ENCODE measurements at places on chromosomes 13 and 19. TPM values are rescaled to one million over a fixed set of nuclear protein-coding genes. Genes with fewer than 3 reads are reported as not detected.

DNA sequence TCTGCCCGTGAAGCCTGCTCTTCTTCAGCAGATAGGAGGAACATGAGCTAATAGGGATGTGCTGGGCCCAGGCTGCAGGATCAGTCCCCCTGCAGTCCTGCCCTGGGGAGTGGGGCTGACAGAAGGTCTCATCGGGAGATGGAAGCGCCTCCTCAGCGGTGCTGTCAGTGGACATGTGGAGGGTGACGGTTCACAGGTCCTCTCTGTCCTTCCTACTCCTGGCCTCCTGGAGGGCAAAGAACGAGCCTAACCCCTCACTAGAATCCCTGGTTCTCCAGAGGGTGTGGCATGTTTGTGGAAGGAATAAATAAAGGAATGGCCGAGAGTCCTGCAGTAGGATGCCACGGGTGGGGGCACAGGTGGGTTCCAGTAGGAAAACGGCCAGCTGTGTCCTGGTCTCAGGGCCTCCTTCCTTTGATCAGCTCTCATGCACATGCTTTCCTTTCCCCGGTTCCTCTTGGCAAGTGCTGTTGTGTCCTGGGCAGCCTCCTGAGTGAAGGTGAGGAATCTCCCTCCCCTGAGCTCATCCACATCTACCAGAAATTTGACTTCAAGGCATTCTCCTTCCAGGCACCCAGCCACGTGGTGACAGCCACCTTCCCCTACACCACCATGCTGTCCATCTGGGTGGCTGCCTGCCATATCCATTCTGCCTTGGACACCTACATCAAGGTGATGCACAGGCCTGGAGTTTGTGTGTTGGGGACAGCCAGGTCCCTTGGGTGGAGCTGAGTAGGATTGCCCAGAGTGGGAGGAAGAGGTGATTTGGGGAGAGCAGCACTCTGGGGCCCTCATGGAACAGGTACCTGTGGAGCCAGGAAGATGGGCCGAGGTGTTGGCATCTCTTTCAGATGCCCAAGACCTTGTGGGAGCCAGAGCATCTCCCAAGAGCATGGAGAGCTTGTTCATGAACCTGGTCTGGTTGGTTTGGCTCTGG is 28.6 kb upstream of the ZNF492 start:
- DNase-seq: no peak

DNA sequence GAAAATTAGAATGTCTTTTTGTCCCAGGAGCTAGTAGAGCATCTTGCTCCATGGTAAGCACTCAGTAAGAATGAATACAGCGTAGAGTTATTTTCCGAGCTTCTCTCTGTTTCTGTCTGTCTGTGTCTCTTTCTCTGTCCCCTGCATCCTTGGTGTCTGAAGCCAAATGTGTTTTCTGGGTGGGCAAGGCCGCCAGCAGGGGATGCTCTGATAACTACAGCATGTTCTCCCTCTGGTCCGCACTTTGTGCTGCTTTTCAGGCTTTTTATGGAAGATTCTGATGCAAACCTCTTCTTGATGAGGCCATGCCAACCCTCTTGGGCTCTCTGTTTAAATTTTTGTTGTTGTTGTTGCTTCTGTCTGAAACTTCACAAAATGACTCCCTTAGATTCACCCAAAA is 142.8 kb upstream of the UBL3 start:
- DNase-seq: no peak

GRCh38 chr19:10752913-10753704 is 35.2 kb downstream of the DNM2 start:
- DNase-seq: no peak

DNA sequence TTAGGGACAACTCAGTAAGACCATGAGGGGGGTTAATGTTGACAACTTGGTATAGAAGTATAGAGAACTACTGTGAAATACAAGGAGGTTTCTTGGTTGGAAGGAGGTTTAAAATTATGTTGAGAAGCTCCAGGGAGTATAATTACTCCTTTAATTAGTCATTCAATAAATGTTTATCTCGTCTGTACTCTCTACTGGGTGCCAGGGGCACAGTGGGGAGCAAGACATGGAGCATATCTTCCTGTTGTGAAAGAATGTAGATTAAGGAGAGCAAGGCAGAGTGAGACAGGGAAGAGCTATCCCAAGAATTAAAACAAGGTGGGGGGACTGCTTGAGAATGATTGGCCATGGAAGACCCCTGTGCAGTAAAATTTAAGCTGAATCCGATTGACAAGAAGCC is 33.7 kb upstream of the TDRD3 start:
- DNase-seq: no peak

DNA sequence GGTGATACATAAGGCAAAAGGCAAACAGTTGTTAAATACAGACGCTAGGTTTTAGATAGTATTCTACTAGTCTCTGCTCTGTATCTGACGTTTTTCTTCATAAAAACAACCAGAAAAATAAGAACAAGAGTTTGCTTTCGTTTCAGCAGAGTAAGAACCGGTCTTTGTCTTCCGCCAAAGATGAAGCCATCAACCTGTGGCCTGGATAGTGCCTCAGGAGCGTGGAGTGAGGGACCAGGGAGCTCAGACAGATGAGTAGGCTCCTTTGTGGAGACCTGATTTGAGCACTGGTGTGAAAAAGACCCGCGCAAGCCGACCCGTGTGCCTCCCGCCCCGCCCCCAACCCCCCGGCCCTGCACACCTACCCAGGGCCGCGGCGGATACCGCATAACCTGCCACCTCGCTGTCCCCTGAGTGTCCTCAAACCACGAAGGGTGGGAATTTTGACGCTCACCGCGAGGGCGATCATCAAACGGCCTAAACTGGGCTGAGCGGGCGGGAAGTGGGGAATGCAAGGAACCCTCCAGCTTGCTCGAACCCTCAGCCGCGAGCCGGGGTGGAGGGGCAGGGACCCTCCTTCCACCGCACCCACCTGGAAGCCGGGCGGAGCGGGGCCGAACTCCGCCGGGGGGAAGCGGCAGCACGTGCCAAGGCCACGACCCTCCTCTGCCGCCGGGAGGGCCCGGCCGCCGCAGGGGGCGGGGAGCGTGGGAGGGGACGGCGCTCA is 866 bp upstream of the LMO7 start:
- peak; percentile 15 for DNase-seq

GRCh38 chr19:56076498-56076897 is 44.6 kb downstream of the ZNF787 start:
- DNase-seq: peak; percentile 14

DNA sequence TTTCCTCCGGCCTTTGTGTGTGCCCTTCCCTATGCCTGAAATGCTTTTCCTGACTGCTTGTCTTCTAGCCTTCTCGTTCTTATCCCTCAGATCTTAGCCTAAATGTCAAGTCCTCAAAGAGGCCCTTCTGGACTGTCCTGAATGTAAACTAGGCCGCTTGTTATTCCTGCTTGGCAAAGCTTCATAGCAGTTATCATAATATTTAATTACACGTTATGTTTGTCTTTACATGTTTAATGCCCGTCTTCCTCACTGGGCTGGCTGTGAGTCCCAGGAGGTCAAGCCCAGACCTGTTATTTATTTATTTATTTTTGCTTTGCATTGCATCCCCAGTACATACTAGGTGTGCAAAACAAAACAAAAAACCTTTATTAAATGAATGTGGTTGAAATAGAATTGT is 62.7 kb downstream of the SIPA1L3 start:
- DNase-seq: no peak

DNA sequence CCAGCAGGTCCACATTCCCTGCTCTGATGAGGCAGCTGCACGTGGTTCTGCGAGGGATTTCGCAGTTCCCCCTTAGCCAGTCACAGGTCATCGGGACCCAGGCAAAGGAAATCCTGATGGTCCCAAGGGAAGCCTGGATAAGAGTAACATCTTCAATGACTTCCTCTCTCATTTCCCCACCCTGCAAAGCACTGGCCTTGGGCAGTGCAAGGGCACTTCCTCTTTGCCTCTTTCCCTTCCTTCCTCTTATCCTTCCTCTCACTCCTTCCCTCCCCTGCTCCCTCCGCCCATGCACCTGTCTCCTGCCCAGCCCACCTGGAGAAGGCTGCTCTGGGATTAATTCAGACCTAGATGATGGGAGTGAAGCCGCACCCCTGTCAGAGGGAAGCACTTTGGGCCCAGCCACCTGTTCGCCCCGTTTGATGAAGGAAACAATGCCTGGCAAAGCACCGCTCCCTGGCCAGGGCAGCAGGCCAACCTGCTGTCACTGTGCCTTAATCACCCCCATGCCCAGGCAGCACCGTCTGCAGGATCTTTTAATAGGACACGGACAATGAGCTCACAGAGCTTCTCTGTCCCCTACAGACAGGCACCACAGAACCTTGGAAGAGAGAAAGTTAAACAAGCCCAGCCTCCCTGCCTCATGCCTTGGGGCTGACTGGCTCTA is 113.5 kb upstream of the PABPC3 start:
- no peak for DNase-seq

DNA sequence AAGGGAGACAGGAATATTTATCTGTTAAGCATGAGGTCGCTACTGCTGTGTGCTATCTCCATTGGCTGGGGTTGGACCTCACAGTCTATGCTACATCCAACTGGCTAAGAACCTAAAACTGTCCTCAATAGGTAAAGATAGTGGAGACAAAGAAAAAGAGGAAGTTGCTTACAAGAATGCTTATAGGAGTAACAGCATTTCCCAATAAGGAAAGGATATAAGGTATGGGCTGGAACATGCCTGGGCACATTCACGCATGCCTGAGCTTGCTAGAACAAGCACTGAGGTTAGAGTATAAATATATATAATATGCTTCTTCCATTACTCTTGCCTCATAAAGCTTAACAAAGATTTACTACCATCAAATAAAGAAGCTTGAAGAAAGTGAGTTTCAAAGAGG is 47.9 kb upstream of the CEACAM21 start:
- DNase-seq: no peak

DNA sequence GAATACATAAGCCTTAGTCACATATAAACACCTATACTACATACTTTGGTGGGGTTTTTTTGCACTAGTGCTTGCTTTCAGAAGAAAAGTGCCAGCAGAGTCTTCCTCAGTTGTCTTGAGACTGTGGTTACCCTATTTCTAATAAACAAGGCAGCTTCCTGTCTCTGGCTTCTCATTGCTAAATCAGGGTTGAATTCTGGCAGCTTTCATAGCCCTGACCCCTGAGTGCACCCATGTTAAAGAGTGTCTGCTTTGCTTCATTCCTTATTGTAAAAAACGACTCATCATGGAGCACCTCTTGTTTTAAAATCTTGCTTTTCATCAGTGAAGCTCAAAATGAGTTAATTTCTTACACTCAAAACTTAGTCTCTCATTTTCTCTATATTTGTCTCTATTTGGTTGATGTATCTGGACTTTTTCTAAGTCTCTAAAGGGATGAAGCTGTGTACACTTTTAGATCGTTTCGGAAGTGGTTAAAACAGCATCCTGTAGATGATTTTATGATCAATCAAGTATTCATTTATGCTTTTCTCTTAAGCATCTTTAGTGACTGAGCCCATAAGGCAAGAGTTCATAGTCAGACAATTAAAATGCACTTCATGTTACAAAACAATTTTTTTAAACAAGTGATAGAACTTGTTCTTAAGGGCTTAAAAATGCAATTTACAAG is 72.1 kb downstream of the KLF12 start:
- DNase-seq: peak; percentile 50

GRCh38 chr19:44430956-44431355 is 17.3 kb downstream of the ZNF229 start:
- no peak for DNase-seq

DNA sequence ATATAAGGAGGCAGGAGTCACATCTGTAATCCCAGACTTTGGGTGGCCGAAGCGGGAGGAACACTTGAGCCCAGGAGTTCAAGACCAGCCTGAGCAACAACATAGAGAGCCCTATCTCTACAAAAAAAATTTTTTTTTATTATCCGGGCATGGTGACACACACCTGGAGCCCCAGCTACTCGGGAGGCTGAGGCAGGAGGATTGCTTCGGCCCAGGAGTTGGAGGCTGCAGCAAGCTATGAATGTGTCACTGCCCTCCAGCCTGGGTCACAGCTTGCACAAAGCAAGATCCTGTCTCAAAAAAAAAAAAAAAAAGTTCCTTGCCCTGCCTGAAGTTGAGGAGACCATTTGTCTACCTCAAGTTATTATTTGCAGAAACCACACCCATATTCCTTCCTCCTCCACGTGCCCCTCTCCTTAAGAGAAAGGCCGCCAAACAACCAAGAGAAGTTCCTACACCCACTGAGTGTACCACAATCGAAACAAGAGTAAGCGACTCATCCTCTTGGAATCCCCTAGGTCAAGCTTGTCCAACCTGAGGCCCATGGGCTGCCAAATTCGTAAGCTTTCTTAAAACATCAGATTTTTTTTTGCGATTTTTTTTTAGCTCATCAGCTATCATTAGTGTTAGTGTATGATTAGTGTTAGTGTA is 2.2 kb downstream of the ABCC4 start:
- DNase-seq: no peak

GRCh38 chr13:26708007-26708297 is 52.6 kb downstream of the GPR12 start:
- DNase-seq: no peak

DNA sequence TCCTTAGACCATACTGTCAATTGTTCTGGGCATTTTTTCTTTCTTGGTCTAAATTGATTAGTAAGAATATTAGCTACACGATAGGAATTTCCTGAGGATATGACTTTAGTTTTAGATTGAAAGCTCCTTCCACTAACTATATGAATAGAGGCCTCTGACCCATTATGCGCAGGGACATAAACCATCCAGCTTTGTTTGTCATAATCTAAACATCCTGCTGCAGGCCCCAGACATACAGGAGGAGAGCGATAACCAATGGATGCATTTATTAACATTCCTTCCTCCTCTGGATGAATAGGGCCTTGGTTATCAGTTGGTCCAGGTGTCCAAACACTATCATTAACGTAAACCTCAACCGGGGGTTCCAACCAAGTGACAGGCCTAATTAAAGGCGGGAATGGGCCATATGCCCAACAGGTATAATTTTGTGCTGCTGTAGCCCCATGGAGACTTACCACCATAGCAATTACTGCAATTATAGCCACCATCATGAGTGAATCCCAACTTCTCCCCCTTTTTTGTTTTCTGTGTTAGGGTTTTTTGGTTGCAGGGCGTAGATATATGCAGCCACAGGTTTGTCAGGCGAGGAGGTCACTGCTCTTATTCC is 32.6 kb downstream of the CLEC4M start:
- no peak for DNase-seq

The CACNG8 gene
- not detected for polyA plus RNA-seq

The KISS1R gene
- 0.59 TPM for polyA plus RNA-seq

The LAIR1 gene
- 60.5 TPM for polyA plus RNA-seq

The KLF1 gene
- polyA plus RNA-seq: not detected

The ZNF709 gene
- 2.3 TPM for polyA plus RNA-seq

The DCT gene
- 0.25 TPM for polyA plus RNA-seq

The OR7G2 gene
- not detected for polyA plus RNA-seq

The ZNF600 gene
- polyA plus RNA-seq: 10.9 TPM

The MRPL54 gene
- 107 TPM for polyA plus RNA-seq

The ZNF317 gene
- polyA plus RNA-seq: 49.4 TPM

All from CD4-positive, alpha-beta memory T cell (primary cell).